ENCODE measurements at places on chromosomes 5 and 9. TPM values are rescaled to one million over a fixed set of nuclear protein-coding genes. Genes with fewer than 3 reads are reported as not detected.

DNA sequence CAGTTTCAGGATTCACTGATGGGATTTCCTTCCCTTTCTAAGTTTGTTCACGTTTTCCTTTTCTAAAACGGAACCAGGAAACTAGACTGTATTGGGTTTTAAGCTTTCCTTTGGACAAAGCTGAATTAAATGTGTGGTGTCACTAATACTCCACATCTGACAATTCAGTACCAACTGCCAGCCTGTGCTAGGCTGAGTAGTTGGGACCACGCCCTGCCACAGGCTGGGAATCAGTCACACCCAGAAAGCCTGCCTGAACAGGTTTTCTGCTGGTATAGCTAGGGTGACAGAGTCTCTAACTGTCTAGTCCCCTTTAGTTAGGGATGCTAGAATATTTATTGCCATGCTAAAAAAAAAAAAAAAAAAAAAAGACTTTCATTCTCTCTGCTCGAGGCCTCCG, 15.6 kb downstream of the SPACA9 start:
- DNase-seq = no peak

DNA sequence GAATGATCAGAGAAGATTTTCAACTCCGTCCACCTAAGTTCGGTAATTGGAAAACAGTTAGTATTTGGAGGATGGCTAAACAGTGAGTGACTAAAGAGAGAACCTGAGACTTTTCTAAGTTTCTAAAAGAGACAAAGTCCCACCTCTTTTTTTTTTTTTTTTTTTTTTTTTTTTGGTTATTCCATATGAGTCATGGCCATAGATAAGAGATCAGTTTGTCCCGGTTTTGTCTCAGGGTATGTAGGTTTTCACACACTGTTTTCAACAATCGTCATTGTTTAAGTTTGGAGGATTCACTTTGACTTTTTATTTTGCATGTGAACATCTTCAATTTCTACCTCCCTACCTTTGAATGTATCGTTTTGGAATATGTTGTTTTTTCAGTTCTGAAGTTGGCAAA, 85.9 kb downstream of the NTRK2 start:
- no peak for DNase-seq

- no peak for DNase-seq
These were observed 99.3 kb downstream of the ANGPTL2 start for GRCh38 chr9:127022913-127023660.

GRCh38 chr9:118423721-118424120, 719.5 kb downstream of the TLR4 start:
- DNase-seq = no peak

DNA sequence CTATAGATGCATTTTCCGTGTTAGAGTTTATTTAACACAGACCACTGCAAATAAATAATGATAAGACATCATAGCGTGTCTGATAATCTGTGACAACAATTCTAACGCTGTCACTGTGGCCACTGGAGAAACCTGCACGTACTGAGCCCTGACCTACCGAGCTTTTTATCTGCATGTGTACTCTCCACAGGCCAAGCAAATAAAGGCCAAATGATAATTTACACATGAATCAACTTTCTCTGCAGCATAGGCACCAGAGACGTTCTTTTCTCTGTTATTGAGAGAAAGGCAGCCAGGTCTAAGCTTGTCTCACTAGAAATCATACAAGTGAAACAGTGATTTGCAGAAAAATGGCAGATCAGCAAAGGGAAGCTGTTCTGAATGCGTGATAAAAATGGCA, 75.8 kb downstream of the POU5F2 start:
- DNase-seq = no peak

DNA sequence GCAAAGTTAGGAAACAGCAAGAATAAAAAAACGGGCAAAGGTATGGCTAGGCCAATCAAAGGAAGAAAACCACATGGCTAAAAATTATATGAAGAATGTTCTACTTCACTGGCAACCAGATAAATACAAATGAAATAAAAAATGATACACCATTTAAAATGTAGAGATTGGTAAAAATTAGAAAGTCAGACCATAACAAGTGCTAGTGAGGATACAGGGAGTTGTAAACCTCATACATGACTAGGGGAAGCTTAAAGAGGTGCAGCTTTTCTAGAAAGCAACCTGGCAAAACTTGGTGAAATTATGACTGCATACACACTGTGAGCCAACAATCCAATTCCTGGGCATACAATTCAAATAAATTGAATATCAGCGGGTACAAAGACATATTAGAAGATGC, 119.0 kb upstream of the LIFR start:
- no peak for DNase-seq

DNA sequence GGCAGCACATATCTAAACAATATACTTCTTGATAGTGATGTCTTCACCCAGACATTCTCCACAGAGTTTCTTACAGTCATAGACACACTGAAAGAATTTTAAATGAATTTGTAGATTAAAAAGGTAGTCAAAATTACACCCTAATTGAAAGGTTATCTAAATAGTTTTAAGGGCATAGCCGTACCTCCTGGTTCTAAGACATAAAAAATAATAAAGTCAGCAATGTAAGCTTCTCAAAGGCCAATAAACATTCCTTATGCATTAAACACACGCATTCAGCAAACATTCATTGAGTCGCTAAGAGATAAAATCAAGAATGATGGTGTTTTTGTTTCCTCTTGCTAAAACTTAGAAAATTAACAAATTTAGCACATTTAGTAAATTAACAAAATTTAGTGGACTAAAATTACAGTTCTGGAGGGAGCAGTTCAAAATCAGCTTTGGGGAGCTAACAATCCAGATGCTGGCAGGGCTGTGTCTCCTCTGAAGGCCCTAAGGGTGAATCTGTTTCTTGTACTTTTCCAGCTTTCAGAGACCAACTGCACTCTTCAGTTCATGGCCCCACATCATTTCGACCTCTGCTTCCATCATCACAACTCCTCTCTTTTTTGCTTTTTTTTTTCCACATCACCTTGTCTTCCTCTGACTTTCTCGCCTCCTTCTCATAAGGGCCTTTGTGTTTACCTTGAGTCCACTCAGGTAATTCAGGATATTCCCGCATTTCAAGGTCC, 516.5 kb downstream of the DNAH5 start:
- DNase-seq = no peak

DNA sequence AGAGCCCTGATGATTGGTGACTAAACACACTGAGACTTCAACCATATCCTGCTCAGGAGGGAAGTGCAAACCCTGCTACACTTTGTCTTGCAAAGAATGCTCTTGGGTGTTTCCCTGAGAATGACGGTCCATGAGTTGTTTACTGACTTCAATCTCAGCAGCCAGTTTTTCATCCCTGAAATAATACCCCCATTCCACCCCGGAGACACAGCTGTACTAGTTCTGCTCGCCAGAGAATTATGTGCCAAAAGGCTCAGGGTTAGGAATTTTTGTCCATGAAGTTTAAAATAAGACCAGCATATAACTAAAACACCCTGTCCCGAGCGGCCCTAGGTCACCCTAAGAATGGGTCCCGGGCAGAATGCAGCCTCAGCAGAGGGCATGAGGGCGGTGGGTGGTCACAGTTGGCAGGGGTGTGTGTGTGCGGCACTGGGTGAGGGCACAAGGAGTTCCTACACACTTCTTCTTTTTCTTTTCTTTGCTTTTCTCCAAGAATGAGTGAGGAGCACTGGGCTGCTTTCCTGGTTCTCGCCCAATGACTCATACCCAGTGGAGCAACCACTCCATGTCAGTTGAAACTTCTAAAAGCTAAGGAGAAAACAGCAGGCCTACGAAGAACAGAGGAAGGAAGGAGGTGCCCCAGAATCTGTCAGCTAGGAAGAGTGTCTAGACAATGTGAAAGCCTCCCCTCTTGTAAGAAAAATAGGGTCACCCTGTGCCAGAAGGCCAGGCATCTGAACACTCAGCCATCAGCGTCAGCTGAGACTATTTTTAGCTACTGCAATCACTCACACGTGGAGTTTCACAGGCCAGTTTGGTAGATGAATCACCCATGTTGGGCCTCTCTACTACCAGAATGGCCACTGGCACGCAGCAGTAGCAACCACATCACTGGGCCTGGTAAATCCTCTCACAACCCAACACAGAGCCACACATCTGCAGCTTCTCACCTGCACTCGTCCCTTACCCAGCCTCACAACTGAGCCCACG, 105.9 kb downstream of the DPYSL3 start:
- no peak for DNase-seq

DNA sequence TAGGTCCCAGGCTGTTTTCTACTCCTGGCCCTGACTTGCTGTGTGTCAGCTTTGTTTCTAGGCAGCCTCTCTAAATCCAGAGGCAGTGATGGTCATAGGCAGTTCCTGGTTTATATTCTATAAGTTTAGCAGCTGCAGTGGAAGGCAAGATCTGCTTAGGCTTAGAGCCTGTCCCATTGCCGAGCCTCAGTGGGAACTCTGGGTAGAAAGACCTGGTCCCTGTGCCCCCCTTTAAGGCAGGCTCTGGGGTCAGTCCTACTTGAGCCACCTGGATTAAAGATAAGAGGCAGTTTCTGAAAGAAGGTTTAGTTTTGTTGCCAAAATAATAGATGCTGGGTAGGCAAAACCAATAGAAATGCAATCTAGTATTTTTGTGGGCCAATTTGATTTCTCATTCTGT, 13.6 kb downstream of the MCCC2 start:
- DNase-seq = no peak

DNA sequence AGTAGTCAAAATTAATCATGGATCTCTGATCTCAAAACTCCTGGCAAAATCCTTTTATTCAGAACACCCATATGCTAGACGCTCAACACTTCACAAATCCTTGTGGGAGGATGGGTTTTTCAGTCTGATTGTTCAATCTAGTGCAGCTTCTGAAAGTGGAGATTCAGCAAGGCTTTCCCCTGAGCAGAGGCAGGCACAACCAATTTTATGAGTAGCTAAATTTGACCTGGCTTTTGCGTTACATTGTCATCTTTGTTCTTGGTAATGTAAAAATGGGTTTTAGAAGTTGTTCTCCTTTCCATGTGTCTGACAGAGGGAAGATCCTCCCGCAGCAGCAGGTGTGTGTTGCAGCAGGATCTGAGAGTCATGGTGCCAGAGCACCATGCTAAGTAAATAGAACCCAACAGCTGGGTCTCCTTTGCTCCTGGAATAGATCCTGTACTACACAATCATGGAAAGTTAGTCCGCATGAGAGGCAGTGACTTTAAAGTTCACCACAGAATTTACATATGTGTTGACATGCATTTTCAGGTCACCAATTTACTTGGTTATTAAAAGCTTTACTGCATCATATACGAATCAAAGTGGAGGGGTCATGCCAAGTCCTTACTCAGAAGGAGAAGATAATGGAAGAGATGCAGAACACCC, 70.1 kb upstream of the MEF2C start:
- no peak for DNase-seq

DNA sequence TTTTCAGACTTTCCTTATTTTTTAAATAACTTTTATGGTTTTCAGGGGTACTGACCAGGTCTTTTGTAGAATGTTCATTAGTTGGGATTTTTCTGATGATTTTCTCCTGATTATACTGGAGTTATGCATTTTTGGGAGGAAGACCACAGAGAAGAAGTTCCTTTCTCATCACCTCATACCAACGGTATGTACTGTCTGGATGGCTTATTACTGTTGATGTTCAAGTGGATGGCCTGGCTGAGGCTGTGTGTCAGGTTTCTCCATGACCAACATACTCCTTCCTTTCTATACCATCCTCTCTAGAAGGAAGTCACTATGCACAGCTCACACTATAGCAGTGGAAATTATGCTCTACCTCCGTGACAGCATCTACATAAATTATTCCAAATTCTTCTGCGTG, 71.1 kb upstream of the NR3C1 start:
- no peak for DNase-seq

GRCh38 chr5:110134963-110135935, 445.5 kb downstream of the MAN2A1 start:
- no peak for DNase-seq

GRCh38 chr9:33472881-33473615, 676 bp downstream of the NOL6 start:
- DNase-seq = no peak

- no peak for DNase-seq
These were observed 197.7 kb upstream of the DAP start for GRCh38 chr5:10958728-10959127.

DNA sequence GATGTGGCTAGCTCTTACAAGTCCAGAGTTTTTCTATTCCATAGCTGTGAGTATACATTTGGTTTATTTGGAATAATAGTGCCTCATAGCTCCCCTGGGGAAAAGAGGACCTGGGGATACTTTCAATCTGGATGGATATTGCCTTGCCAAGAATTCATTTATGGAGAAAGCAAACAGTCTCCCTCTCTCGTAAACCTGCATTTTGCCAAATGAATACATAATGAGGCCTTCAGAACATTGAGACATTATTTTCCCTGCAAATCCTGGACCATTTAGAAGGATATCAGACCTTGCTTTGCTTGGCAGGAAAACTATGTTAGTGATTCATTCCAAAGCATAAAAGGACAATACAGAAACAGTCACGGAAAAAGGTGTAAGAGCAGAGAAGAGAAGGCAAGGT, 569.6 kb upstream of the BRINP1 start:
- no peak for DNase-seq

DNA sequence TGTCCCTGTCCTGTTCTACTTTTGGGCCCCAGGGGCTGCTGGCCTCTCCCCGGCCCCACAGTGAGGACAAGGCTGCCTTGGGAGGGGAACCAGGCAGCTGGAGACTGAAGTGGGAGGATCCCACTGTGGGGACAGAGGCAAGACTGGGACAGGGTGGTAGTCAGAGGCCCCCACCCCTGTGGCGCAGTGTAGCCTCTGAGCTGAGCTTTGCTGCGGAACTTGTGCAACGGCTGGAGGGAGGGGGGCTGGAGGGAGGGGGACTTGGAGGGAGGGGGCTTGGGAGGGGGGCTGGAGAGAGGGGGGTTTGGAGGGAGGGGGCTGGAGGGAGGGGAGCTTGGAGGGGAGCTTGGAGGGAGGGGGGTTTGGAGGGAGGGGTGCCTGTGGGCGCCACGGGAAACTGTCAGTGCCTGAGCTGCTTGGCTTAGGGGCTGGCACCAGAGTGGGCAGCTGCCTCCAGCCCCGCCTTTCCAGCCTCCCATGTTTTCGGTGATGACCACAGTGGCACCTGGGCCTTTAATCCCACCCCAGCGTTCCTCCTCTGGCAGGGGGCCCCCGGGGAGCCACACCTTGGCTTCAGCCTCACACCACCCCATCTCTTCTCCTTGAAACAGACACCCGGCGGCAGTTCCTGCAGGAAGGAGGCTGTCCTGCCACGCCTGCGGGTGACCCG, 2.3 kb upstream of the FUT7 start:
- no peak for DNase-seq

The IL4 gene
- total RNA-seq = not detected

The DMRT3 gene
- total RNA-seq = not detected

All from activated naive CD4-positive, alpha-beta T cell treated with anti-CD3 and anti-CD28 coated beads, Interleukin-2, amount 50 U/mL, for 72 hours (primary cell).